ENCODE measurements at places on chromosomes 4 and X.

- DNase-seq = no peak
These were observed 49.5 kb downstream of the PSAPL1 start for GRCh38 chr4:7384929-7385890.

GRCh38 chr4:170849969-170850368, 760.2 kb upstream of the AADAT start:
- DNase-seq = no peak

- no peak for DNase-seq
These were observed 10.6 kb upstream of the TADA2B start for GRCh38 chr4:7032596-7032995.

DNA sequence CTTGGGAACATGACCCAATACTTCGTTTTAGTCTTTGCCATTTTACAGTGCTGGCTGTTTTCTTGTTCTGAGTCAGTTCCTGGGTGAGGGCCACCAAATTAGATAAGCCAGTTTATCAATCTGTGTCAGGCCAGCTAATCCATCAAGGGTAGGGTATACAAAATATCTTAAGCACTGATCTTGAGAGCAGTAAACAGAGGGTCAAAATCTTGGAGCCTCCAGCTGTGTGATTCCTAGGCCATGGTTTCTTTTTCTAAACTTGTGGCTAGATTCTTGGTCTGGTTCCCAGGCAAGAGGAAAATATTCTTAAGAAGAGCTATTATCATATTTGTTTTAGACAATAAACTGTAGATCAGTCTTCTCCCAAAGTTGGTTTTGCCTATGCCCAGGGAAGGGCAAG, 1396.6 kb upstream of the PABPC4L start:
- DNase-seq = no peak

- DNase-seq = no peak
These were observed 327.0 kb downstream of the PCDH10 start for GRCh38 chr4:133476063-133476462.

DNA sequence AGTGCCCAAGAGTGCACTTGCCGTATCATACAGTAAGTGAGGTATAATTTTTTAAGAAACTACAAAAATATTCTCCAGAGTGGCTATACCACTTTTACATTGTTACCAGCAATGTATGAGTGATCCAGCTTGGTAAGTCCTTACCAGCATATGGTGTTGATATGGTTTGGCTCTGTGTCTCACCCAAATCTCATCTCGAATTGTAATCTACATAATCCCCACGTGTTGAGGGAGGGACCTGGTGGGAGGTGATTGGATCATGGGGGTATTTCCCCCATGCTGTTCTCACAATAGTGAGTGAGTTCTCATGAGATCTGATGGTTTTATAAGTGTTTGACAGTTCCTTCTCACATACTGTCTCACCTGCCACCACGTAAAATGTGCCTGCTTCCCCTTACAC, 44.8 kb downstream of the RBMX start:
- DNase-seq = no peak

GRCh38 chr4:153433754-153434105, 32.4 kb upstream of the TMEM131L start:
- no peak for DNase-seq
